ENCODE measurements at places on chromosomes 2 and 18.
A peak's percentile ranks its signal among the peaks of the same experiment; 100 is the strongest.

- no peak for DNase-seq
Measured at GRCh38 chr2:26464390-26465265, 13.3 kb downstream of the OTOF start.

GRCh38 chr2:102620332-102620731 is 979 bp downstream of the SLC9A2 start:
- no peak for DNase-seq

DNA sequence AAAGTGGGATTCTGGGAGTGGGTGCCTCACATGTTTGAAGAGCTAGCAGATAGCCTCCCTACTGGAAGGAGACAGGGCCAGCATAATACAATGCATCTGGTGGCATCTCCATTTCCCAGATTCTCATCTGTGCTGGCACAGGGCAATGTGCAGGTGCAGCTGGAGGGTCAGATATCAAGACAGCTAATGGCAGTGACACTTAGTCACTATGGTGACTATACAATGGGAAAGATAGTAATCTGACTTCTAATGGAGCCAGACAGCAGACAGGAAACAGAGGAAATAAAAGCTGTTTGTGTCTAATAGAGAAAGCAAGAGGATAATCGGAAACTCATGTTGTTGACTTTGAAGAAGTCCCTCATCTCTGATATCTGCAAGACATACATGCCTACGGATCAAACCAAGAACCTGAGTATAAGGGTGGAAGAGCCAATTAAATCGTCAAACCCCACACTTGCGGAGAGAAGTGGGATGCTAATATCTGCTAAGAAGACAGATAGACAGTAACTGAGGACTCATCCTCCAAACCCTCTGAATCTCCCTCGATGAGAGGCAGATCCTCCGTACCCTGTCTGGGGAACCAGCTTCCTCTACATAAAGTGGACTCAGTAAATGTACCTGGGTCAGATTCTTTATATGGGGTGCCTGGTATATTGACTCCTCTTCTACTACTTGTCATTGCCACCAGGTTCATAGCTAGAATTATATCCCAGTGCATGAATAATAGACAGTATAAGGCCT is 692.7 kb downstream of the SOCS6 start:
- no peak for DNase-seq

- DNase-seq, result peak; percentile 20
Measured at GRCh38 chr2:121080013-121080772, 204.8 kb downstream of the TFCP2L1 start.

GRCh38 chr18:79529296-79529695 is 133.6 kb downstream of the NFATC1 start:
- DNase-seq, result no peak

DNA sequence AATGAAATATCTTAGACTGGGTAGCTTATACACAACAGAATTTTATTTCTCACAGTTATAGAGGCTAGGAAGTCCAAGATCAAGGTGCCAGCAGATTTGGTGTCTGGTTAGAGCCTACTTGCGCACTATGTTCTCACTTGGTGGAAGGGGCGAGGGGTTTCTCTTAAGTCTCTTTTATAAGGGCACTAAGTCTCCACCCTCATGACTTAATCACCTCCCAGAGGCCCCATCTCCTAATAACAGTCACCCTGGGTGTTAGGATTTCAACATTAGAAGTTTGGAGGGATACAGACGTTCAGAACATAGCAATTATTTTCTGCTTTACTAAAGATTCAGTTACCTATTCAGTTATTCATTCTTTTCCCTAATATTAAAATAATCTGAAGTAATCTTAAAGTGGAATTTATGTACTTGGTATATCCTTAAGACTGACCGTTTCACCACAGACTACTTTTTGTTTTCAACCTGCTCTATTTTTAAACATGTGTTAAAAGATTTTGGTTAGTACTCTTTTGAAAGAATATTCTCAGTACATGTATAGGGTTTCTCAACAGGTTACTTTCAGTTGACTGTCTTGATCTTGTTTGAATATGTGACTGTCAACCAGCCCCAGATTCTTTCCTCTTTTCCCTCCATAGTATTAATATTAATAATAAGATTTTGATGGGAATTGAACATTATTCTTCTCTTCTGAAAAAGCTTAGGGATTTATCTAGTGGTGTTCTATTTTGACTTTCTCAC is 130.0 kb downstream of the TAF4B start:
- no peak for DNase-seq

- DNase-seq, result no peak
Measured at GRCh38 chr2:234212534-234212933, 162.0 kb downstream of the SPP2 start.

DNA sequence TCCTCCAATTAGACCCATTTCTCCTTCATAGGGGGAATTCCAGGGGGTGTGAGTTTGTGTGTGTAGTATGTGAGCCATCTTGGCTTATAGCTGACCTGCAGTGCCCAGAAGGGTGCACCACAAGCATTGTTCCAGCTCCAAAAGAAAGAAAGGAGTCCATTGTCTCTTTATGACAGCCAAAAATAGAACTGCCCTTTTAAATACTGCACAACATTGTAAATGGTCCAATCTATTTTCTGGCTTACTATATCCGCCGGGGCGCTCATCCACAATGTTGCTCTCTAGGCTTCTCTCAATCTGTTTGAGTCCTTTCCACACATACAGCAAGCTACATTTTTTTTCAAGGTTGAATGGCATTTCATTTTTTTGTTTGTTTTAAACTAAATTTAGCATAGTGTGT is 517.5 kb downstream of the STK39 start:
- no peak for DNase-seq

DNA sequence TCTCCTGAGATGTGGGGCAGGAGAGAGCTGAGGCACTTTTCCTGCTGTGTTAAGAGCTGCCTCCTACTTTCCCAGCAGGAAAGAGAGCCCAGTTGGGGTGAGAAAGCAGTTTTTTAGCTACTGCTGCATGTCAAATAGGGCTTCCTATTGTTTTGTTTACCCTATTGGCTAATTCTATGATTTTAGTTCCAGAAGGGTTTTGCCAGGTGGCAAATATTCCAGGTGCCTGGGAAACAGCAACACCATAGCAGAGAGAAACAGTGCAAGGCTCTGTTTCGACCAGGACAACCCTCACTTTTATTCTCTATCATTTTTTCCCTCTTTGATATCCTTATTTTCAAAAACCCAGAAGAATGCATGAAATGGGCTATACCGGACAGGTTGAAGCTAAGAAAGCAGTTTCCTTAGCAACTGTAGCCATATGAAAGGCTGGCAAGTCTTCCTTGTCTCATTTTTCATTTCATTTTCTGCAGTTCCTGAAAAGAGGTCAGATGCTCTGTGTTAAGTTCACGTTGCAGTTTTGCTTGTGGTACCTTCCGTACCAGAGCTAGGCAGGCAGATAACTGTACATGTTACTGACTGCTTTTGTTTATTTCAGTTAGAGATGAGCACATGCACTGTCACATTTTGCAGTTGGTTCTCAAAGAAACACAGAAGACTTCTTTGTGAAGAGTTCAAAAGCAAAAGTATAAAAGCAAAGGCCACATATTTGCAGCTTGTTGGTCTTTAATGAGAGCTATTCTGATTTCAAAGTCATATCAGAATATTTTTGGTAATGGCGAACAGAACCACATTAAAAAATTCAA is 84.8 kb downstream of the AQP4 start:
- no peak for DNase-seq

- DNase-seq, result no peak
Measured at GRCh38 chr18:48640566-48641270, 101.9 kb downstream of the CTIF start.

DNA sequence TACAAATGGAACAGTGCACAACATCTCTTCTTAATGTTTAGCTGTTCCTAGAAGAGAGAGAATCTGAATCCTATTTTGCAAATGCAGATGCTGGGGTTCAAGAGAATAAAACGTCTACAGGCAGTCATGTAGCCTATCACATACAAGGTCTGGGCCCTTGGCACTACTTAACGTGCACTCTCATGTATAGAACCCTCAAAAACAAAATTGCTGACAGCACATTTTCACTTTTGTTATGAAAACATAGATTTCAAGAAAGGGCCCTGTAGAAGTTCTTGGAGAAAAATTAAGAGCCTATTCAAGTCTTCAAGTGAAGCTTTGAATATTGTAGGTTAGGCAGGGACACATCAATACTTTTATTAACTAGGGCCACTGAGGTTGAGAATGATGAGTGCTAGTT is 504.3 kb upstream of the FAM98A start:
- no peak for DNase-seq

DNA sequence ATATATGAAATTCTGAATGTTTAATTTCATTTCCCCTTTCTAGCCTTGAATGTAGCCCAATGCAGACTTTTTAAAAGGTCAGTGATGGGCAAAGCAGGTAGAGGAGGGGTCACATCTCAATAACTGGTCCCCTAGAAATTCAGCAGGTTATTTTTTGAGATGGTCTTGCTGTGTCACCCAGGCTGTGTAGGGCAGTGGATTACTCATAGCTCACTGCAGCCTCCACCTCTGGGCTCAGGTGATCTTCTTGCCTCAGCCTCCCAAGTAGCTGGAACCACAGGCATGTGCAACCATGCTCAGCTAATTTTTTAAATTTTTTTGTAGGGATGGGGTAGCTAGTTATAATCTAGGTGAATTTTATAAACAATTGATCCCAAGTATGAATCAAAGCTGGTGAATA is 8.8 kb downstream of the IAH1 start:
- no peak for DNase-seq

DNA sequence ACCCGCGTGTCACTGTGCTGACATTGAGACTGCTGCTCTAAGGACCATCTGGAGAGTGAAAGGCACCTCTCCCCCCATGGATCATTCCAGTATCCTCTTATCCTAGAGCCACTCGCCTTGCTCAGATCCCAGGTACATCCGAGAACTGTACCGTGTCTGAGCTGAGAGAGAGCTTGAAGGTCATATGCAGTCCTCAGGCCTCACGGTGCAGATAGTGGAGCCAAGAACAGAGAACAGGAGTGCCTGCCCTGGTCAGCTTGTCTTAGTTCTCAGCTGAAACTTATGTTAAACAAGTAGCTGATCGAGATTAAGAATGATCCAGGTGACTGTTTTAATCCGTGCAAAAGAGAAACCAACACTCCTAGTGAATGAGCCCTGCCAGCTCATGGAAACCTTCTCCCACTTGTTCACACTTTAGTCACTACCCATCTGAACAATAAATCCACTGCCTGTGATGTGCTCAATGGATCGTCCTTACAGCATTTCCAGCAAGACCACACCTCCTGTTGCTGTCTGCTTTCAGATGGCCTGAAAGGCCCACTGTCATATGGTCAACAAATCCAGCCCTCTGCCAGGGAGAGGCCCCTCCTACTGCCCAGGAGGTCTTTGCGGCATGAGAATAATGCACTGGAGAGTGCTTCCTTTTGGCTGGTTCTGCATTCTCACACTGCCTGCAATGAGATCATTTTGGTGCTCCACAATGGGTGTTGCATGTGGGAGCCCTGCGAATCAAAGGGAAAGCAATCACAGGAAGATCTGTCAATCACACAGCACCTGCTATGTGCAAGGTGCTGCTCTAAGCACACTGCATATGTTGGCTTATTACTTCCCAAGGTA is 43.7 kb upstream of the APCDD1 start:
- no peak for DNase-seq

GRCh38 chr2:56732946-56733345 is 549.2 kb downstream of the CCDC85A start:
- no peak for DNase-seq

DNA sequence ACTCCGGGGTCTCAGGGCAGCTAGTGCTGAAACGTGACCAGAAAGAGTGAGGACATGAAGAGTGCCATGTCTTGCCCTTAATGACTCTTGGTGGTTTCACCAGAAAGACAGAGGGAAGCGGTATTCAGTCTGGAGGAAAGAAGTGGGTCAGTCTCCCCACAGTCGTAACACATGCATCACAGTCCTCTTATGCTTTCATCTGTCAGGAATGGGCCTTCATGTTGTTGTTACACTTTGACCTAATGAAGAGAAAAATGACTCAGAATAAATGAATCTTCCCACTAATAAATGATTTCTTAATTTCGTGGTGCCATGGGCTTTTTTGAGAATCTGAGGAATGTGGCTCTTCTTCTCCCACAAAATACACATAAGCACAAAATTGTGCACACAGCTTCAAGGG is 103.2 kb downstream of the SLC8A1 start:
- no peak for DNase-seq

GRCh38 chr2:112304298-112304941 is 29.0 kb downstream of the ZC3H6 start:
- no peak for DNase-seq

GRCh38 chr2:74457549-74458131 is 598 bp upstream of the WBP1 start:
- no peak for DNase-seq

Data from AG04450 (cell line).